ENCODE measurements at places on chromosomes 3 and 15. TPM values are rescaled to one million over a fixed set of nuclear protein-coding genes. Genes with fewer than 3 reads are reported as not detected.
A peak's percentile ranks its signal among the peaks of the same experiment; 100 is the strongest.

- DNase-seq = peak; percentile 24
Observed at GRCh38 chr15:68252925-68253534, 23.5 kb upstream of the CLN6 start.

- DNase-seq = no peak
Observed at GRCh38 chr3:183857863-183858262, 26.8 kb downstream of the PARL start.

DNA sequence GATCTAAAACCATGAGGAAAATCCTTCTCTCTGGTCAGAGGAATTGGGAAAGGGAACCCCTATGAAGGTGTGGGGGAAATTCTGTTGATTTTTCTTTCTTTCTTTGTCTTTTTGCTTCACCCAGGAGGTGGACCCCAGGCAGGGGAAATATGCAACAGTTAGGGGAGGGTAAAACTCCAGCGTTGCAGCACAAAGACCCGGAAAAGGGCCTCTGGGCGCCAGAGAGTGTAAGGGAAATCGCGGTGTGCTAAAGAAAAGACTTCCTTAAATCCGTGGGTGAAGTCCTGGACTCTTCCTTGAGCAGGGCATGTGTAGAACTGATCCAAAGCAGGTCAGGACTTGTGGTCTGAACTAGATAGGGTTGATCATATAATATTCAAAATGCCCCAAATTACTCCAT, 11.1 kb upstream of the TBC1D21 start:
- no peak for DNase-seq

GRCh38 chr3:123909785-123910184, 25.7 kb upstream of the MYLK start:
- DNase-seq = no peak

Gene ATP8B4
- total RNA-seq = 9.7 TPM

DNA sequence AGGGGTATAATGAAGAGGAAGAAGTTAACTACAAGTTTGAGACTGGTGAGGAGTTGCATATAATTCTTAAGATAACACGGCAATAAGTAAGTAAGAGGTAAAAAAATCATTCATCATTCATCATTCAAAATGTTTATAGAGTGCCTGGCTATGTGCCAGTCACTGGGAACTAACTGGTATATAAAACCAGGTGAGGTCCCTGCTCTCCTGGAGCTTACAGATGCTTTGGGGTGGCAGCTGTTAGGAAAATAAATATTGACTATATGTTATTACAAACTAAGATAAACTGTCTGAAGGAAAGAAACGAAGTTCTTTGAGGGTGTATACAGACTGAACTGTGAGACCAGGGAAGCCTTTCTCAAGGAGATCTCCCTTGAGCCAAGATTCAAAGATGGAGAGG, 2.9 kb downstream of the CASR start:
- DNase-seq = no peak

Gene CHDH
- total RNA-seq = 5.0 TPM

- DNase-seq = no peak
Observed at GRCh38 chr3:25586553-25586952, 78.2 kb downstream of the TOP2B start.

- DNase-seq = no peak
Observed at GRCh38 chr3:77084511-77084910, 44.6 kb downstream of the ROBO2 start.

- no peak for DNase-seq
Observed at GRCh38 chr3:191682961-191683360, 222.0 kb downstream of the PYDC2 start.

GRCh38 chr3:23726811-23727548, 78.8 kb upstream of the UBE2E1 start:
- no peak for DNase-seq

GRCh38 chr15:77889009-77889806, 188.3 kb downstream of the TBC1D2B start:
- DNase-seq = peak; percentile 9

- DNase-seq = no peak
Observed at GRCh38 chr15:49075881-49076280, 29.6 kb upstream of the SECISBP2L start.

Gene AVEN
- total RNA-seq = 16.7 TPM

DNA sequence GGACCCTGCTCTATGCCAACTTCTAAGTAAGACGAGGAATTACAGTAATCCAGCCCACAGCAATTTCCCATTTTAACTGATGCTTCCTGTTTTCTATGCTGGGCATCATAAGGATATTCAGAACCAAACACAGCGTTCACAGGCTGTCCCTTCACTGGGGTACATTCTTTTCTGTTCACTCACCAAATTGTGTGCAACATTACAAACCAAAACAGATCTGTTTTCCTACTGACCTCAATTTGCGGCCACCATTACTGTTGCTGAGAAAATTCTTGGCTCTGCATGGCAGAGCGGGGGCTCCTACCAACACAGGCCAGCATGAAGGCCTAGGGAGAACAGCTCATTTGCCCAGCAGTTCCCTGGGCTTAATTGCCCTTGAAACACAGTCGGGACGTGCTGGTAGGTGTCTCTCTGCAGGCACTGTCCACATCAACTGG, 76.5 kb downstream of the MYO1E start:
- DNase-seq = no peak

Gene P3H2
- total RNA-seq = 4.0 TPM

Gene SPINK8
- not detected for total RNA-seq

GRCh38 chr15:37693926-37694325, 240.5 kb upstream of the TMCO5A start:
- DNase-seq = no peak

DNA sequence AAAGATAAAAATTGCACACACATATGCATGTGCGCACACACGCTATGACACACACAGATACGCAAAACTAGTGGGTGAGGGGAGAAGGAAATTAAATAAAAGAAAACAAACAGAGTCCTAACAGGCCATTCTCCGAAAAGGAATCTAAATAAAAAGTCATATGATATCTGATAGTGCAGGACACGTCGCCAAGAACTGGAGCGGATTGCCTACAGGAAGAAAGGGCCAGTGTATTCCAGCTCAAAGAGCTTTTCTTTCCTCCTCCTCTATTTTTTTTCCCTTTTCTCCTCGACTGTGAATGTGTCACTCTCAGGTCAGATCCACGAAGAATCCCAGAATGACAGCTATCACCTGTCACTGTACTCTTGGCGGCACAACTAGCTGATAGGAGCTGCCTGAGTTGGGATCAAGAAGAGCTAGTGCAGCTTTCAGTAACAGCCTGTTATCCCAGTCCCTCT, 157.8 kb downstream of the TIGIT start:
- DNase-seq = peak; percentile 58

- no peak for DNase-seq
Observed at GRCh38 chr15:38992506-38992905, 427.9 kb upstream of the RASGRP1 start.

GRCh38 chr15:91790836-91791235, 62.7 kb upstream of the SLCO3A1 start:
- no peak for DNase-seq

DNA sequence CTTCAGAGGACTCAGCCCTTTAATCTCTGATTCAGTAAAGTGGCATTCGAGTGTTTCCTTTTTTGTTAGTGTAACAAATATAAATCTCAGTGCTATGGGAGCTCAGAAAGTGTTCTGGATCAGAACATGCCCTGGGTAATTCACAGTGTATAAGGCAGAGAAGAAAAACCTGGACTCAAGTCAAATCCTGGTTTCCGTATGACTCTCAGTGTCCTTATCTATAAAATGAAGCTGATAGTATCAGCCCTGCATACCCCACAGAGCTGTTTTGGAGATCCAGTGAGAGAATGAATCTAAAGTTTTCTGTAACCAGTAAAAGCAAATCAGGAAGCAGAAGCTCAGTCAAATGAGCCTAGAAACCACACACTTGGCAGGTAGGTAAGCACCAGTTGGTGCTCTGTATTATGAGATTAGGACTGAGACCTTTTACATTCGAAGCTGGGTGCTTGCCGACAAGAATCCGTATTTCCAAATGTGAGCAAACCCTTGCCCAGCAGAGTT, 67.2 kb downstream of the IL1RAP start:
- DNase-seq = no peak

- DNase-seq = no peak
Observed at GRCh38 chr3:108441071-108441507, 69.3 kb downstream of the MYH15 start.

- DNase-seq = no peak
Observed at GRCh38 chr3:137770835-137771399, 6.8 kb downstream of the SOX14 start.

DNA sequence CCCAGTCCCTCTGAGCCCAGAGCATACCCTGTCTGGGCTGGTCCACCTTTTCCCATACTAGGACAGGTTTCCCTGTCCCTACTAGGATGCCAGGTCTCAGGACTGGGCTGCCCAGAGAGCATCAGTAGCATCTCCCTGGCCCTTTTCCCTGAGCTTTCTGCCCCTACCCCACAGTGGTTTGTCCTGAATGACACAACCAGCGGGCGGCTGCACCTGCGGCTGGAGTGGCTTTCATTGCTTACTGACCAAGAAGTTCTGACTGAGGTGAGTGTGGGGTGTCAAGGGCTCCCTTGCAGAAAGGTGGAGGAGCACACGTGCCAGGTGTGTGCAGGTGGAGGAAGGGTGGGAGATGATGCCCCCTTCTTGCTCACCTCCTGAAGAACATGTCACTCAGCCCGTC, 33.5 kb downstream of the ESYT3 start:
- no peak for DNase-seq

Gene PAK6
- 6.8 TPM for total RNA-seq

Gene CLDN18
- 13.2 TPM for total RNA-seq

Gene SLC28A2
- not detected for total RNA-seq

DNA sequence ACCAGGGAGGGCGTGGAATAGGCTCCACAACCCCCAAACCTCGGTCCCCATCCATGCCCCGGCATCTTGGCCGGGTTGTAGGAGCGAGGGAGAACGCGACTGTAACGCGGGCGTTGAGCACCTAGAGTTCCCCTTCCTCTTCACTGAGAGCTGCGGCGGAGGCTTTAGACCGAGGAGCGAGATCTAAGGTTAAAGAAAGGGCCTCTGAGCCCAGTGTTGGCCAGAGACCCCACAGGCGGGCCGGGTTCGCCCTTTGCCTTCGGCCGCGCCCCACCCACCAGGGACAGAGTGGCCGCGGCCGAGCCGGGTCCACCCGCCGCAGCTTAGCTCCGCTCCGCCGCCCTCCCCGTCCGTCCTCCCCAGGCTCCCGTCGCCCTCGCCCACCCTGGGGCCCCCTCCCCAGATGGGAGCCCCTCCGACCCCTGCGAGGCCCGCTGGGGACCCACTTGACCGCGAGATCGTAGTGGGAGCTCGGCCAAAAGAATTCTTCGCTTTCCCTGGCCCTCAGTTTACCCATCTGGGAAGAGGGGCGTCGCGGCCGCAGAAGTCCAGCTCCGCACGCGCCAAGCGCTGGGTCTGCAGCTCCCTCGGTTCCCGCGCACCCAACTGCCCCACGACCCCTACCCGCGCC, 425 bp downstream of the ANPEP start:
- no peak for DNase-seq

DNA sequence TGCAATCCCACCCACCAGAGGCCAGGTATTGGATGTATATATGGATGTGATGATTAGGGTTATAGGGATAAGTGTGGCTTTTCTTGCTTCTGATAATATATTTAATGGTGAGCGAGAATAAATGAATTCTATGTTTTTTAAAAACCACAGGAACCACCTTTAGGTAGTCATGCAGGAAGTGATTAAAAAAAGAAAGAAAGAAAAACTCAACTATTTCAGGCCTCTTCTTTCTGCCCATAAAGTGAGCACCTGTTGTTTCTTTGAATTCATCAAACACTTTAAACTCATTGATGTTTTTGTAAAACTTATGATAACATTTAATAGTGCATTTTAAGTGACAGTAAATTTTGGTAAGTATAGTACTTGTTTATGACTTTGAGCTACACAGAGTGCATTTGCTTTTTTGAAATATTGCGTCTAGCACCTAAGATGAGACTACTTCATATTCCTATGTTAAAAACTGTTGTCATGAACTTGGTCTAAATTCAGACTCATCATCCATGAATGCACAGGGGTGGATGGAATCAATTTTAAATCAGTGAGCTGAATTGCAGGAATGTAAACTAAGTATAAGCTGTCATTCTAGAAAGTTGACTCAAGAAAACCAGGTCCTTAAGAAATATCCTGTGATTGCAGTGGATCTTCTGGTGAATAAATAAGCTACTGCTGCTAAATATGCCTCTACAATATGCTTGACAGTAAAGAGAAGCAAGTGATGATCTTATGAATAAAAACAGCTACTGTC, 764.4 kb upstream of the NECTIN3 start:
- DNase-seq = no peak

DNA sequence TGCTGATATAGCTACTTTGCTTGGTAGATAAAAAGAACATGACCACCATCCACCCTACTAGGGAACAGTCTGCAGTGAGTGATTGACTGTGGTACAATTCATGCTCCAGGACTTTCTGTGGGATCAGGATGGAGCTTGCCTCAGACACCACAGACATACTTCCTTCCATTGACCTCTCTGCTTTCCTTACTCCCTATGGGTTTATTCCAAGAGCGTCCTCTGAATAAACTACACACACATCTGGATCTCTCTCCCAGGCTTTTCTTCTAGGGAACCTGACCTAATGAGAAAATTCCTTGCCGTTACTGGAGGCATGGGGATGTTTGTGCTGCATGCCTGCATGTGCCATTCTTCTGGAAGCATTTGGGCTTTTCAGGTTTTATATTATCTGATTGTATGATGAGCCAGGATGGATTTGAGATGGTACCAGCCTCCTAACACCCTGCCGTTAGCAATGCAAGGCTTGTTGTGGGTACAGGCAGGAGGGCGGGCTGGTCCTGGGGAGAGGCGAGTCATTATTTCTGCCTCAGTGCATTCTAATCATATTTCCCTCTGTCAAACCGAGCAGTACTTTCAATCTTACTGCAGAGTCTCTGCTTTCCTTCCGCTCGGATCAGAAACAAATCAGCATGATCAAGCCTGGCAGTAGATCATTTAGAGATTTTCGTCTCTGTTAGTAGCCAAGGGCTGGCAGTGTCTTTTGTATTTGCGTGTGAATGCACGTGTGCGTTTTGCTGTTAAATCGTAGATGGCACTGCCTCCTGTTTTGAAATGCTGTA, 279.2 kb downstream of the PDCD6IP start:
- no peak for DNase-seq

Gene XCR1
- total RNA-seq = 0.09 TPM

DNA sequence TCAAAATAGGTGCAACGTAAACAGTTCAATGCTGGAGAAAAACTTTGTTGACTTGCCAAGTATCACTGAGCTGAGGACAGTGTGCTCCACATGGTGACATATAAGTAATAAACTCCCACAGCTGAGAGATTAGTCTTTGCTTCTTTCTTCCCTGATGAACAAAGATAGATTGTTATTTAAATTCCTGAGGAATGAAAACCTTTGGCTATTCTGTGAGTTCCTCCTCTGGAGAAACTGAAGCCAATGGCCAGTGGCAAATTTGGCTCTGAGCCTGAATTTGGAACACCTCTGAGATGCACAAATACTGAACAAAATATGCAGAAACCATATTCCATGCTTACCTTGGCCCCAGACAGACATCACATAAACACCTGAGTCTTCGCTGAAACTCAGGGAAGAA, 63.3 kb downstream of the RPL22L1 start:
- DNase-seq = no peak

DNA sequence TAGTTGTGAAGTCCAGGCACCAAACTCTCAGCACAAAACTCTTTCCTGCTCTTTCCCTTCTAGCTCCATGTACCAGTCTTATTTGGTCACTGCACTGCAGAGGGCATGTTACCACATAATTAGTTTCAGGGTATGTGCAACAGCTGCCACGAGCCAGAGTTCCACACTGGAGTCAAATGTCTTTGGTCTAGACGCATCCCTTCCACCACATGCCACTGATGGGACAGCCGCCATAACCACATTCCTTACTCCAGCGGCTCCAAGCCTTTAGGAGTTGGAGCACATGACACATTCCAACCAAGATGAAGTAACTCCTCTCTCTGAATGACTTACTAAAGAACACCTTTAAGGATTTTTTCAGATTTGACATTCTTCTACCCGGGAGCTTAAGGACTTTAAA, 153.4 kb downstream of the ERC2 start:
- DNase-seq = no peak

All from left cardiac atrium (tissue), 4 donors.